DMS79 (cell line): ENCODE measurements at places on chromosomes 2 and 18.

DNA sequence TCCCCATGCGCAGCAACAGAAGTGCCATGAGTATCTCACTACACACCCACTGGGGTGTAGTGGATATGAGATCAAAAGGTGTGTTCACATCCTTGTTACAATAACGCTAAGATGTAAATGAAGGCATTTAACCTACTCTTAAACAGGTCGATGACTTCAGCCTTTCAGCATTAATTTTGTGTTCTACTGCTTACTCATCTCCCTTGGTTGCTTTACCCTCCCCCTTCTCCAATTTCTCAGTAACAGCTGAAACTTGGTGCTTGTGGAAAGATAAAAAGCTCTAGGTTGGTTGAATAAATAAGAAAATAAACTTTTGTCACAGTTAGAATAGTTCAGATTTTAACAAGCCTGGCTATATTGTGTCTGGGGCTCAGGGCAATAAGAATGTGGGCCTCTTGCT is 147.5 kb upstream of the SESTD1 start:
- DNase-seq, result no peak

GRCh38 chr2:234768608-234769196 is 183.1 kb upstream of the SH3BP4 start:
- no peak for DNase-seq

DNA sequence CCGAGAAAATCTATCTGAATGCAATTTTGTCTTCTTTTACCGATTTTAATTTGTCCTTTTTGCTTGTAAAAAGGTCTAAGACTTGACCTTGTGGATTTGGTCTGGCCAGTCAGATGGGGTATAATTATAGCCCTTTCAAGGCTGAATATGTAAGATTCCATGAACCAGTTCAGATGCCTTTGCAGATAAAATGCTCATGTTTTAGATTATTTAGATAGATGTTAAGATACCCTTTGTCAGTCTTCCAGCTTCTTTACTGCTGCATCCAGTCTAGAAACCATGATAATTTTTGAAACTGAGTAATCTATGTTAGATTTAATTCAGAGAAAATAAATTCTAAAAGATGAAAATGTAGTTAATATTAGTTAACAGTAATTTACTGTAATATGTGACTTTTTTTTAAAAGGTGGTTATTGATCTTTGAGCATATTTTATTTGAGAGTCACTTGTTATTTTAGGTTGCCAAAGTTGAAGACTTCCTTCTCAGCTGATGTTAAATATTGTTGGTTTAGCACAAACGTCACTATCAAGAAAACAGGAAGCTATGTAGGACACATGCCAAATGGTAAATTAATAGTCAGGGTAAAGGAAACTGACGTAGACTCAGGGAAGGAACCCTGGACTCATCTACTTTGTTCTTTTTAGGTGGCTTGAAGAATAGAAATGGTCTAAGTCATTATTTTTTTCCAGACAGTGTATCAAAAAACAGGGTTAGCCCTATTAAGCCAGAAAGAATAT is 29.8 kb downstream of the BABAM2 start:
- DNase-seq, result no peak

DNA sequence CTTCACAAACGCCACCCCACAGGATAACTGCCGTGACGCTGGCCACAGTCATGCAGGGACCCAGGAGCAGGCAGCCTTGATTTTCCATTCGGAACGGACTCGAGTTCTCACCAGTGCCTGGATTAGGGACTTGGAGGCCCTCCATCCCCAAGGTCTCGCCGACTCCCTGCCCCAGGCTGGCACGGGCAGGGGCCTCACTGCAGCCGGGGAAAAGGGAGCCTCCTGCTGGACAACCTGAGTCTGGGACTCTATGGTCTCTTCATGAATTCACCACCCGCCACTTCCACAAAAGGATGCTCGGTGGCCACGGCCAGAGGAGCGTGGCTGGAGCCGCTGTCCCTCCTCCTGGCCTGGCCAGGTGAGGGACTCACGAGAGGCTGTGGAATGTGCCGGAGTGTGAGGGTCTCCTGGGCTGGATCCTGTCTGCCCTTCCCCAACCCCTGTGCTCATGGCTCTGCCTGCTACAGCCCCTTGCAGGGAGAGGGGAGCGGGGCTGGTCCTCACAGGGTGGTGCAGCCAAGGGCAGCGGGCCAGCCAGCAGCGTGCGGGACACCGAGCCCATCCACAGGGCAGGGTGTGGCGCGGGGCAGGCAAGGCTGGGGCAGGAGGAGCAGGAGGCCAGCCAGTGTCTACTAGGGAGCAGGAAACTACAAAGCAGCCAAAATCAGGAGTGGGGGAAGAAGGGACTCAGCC is 42.3 kb downstream of the AQP12A start:
- DNase-seq, result no peak

- no peak for DNase-seq
Measured at GRCh38 chr2:221731432-221732145, 159.5 kb upstream of the EPHA4 start.

DNA sequence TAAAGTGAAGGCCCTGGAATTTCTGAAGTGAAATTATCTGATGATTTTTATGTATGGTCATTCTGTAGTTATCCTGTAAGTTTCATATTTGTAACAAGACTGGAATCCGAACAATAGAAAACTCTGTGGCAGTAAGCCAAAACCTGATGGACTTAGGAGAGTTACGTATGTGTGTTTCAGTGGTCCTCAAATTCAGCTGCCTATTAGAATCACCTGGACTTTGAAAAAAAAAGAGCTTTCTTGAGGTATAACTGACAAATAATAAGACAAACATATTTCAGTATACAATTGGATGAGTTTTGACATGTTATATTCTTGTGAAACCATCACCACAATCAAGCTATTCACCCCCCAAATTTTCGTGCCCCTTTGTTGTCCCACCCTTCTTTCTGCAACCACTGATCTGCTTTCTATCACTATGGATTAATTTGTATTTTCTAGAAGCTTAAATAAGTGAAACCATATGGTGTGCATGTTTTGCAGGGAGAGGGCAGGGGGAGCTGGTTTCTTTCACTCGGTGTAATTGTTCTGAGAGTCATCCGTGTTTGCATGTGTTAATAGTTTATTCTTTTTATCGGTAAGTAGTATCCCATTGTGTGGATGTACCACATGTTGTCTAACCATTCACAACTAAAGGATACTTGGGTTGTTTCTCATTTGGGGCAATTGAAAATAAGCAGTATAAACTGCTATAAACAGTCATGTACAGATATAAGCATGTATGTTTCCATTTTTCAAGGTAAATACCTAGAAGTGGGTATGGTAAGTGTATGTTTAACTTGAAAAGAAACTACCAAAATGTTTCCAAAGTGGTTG is 50.2 kb upstream of the EML4 start:
- DNase-seq, result no peak

DNA sequence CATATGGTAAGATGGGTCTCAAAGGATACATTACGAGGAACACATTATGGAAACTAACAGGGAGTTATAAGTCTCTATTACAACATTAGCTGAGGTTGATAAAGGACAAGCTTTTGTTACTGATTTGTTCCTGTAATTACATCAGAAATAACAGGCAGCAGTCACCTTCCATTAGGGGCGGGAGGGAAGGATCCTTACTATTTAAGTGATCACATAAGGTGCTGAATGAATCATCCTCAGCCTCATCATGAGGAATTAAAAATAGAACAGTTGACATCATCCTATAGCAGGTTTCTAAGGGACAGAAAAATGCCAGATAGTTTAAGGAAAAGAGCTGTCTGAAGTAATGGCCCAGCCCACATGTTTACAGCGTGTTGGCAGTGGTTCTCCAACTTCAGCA is 86.9 kb upstream of the MGAT5 start:
- no peak for DNase-seq

- DNase-seq, result no peak
Measured at GRCh38 chr2:27184115-27184514, 27.7 kb upstream of the ATRAID start.

DNA sequence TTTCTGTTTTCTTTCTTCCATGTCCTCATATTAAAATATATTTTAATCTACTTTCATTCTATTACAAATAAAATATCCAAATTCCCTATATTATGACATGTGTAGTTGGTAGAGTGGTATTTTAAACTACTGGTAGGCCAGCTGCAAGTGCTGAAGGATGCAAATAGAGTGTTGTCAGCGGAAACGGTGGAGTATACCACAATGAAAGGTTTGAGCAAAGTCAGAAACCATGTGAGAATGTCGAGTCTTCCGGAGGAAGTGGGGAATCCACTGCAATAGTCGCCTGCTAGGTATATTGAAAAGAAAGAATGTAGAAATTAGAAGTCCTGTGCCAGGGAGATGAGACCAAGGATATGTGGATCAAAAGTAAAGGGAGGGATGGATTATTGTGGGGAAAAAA is 373.9 kb downstream of the DSEL start:
- no peak for DNase-seq

DNA sequence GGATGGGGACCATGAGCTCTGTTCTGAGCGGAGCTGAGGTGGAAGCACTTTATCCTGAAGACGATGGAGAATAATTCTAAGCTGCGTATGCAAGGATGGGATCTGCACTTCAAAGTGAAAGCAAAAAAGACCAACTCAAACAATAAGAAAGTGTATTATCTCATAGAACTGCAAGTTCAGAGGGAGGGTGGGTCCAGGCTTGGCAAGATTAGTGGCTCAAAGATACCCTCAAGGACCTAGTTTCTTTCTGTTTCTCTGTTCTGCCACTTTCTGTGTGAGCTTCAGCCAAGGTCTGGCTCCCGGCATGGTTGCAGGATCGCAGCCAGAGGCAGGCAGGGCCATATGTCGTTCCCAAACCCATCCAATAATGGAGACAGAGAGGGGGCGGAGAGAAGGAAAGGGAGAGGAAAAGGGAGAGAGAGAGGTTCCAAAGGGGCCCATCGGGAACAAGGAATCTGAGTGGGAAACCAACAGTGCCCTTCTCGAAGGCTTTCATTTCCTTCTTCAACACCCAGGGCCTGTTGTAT is 169.2 kb upstream of the NCK2 start:
- no peak for DNase-seq

DNA sequence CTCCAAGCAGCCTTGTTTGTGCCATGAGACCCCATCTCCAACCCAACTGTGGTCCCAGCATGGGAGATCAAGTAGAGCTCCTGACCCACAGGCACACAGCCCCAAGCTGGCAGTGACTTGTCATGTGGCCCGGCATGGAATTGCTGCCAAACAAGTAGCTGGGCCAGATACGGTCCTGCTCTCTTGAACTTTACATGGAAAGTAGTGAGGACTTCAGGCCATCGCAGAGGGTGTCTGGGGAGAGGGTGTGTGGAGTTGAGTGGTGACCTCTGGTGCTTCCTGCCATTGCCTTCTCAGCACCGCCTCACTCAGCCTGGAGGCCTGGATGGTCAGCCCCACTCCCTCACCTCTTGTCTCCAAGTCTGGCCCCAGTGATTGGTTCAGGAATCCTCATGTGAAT is 10.9 kb upstream of the SLC4A3 start:
- DNase-seq, result no peak

DNA sequence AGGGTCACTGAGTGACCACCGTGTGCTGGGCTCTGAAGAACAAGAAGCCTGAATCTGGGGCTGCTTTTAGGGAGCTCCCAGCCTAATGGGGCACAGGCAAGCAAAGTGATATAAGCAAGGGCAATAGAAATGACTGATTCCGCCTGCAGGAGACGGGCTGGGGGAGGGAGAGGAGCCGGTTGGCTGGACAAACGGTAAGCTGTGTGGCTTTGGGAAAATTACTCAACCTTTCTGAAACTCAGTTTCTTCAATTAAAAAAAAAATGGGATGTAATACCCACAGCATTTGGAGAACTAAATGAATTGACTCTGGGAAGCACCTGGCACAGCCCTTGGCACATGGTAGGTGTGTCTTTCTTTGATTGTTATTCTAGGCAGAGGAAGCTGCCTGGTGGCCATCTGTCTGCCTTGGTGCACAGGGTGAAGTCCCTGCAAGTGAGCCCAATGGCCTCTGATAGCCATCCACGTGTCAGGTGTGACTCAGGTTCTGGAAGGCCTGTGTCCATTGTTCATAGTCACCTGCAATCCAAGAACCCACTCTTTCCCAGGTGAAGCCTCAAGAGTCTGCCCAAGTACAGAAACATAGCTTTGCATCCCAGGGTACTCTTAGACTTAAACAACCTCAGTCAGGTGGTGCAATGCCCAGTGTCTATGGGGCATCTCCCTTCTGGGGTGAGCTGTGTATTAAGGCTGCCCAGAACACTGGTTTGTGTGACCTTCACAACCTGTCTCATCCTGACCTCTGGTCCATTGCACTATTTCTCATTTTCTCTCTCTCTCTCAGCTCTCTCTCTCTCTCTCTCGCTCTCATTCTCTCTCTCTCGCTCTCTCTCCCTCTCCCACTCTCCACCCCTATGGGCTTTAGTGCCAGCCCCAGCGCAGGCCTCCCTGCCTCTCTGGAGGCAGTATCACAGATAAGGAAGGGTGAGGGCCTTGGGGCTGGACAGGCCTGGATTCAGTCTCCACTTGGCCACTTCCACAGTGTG is 30.0 kb upstream of the NTSR2 start:
- no peak for DNase-seq

DNA sequence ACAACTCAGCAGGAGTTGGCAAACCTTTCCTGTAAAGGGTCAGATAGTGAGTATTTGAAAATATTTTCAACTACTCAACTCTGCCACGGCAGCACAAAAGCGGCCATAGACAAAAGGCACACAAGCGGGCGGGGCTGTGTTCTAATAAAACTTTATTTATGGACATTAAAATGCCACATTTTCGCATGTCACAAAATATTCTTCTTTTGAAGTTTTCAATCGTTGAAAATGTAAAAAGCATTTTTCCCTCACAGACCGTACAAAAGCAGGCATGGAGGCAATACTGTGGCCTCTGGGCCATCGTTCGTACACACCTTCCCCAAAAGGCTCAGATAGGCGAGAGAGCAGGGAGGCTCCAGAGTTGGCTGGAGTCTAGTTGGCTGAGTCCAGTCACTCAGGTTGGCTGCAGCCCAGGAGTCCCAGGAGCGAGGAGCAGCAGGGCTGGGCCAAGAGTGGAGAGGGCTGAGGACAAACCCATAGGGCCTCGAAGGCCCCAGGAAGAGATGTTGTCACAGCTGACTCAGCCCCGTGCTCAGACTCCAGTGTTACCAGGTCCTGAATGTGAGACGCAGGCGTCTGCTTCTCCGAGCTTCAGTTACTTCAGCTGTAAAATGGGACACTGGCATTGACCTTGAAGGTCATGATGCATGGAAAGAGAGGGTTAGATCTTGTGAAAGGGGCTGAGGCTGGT is 42.5 kb downstream of the SDC1 start:
- DNase-seq, result no peak

DNA sequence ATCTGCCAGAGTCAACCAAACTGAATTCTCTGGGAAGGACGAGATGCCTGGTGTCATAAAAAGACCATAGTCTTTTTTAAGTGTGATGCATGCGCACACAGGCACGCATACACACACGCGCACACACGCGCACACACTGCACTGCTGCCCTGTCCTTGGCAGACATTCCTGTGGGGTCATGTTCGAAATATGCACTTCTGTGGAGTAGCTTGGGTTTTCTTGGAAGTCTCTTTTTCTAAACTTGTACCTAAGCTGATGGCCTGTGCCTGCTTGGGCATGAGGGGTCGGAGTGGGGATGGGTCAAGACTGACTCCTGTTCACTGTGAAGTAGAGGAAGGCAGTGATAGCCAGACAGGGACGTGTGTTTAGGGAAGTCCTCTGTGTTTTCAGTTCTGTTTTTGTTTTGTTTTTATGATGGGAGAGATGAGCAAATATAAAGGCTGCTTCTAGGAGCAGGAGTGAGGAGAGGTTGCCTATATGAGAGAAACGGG is 4.0 kb upstream of the RMC1 start:
- DNase-seq, result no peak

- DNase-seq, result no peak
Measured at GRCh38 chr18:69980982-69981804, 33.5 kb upstream of the CD226 start.
